ENCODE measurements at places on chromosomes 6 and 20.
A peak's percentile ranks its signal among the peaks of the same experiment; 100 is the strongest.

DNA sequence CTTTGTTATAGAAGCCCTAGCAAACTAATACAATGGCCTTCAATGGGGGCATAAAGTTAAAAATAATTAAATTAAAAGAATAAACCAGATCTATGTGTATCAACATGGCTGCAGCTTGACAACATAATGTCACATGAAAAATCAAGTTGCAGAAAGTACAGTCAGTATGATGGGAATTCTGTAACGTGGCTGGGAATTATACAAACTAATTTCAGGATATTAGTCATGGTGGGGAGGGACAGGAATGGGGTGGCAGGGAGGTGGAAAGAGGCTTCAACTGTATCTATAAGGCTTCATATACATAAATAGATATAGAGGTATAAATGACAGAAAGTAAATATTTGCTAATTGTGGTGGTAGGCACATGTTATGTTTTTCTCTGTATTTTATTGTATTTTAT is 107.1 kb downstream of the UNC5CL start:
- peak; percentile 89 for DNase-seq

GRCh38 chr6:106710580-106710979 is 81.2 kb downstream of the QRSL1 start:
- DNase-seq: no peak

DNA sequence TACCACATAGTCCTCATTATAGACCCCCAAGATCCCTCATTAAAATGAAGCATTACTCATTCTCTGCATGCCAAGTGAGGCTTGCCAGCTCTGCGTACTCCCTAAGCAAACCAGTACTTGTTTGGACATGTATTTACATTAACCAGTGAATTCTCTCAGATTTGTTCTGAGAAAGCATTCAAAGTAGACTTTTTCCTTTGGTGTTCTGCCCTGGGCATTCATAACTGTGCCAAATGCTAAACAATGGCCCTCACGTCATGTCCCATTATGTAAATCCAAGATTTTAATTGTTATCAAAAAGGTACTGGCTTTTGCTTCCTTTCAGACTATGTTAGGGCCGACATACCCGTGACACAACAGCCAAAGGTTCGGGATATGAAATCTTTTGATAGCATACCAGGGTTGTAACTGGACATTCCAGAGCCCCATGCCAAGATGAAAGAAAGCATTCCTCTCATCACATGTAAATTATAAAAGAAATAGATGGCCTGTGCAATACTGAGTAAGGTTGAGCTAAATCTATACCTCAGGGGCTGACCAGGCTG is 164.2 kb downstream of the ADAT2 start:
- DNase-seq: no peak

- no peak for DNase-seq
These were observed 3.1 kb downstream of the ZNF76 start for GRCh38 chr6:35262596-35262995.

DNA sequence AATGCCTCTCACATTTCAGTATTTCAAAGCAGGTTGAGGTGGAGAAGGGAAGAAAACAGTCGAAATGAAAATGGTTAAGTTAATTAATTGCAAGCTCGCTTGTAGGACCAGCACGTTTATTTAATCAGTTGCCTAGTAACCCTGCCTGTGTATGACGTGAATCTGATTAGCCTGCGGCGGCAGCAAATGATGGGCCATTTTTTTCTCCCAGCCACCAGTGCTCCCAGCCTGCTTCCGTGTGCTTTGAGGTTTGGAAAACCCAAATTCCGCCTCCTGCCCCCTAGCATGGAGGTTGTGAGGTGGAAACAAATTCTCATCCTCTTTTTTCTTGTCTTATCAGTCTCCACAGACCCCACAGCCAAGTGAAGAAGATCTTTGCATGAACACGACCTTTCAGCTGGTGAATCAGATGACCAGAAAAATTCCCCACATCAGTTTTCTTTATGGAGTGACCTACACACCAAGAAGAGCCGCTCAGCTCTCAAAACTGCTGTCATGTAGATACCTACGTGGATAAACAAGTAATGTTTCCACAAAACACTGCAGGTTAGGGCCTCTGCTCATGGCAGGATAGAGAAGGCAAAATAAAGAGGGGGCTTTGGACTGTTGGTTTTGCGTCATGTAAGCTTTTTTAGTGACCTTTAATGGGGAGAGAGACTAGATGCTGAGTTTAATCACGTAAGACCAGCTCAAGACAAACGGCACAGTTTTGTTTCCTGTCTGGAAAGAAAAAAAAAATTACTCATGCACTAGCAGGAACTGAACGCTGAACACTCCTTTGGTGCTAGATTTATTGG is 572.9 kb upstream of the NOX3 start:
- no peak for DNase-seq

GRCh38 chr6:51528556-51528955 is 558.9 kb downstream of the PKHD1 start:
- no peak for DNase-seq

GRCh38 chr20:38278763-38279162 is 18.2 kb upstream of the KIAA1755 start:
- no peak for DNase-seq

DNA sequence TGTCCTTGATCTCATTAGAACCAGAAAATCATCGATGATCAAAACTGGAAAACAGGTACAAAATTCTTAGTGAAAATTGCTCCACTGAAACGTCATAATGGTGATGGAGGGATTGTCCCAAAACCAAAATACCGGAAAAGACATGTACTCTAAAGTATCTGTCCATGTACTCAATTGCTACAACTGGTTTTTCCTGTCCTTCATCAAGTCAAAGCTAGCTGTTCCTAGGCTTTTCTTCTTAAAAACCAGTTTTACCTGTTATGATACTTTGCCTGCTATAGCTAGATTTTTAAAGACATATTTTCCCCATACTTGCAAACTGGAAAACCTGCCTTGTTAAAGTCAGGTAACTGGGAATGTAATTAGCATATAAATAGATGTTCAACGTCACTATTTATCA is 50.5 kb upstream of the LRRC1 start:
- DNase-seq: no peak

- DNase-seq: no peak
These were observed 122.2 kb downstream of the JPH2 start for GRCh38 chr20:44064501-44065400.

- DNase-seq: no peak
These were observed 28.4 kb downstream of the FOXA2 start for GRCh38 chr20:22555791-22556564.

DNA sequence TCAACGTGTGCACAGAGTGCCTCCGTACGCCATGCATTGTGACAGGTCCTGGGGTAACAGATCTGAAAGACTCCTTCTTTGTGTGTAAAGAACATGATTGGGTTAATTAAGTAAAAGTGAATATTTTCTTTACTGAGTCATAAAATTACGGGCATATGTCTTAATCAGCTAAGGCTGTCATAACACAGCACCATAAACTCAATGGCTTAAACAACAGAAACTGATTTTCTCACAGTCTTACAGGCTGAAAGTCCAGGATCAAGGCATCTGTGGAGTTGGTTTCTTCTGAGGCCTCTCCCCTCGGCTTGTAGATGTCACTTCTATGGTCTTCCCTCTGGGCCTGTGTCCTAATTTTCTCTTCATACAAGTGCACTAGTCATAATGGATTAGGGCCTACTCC is 176.9 kb downstream of the MTFR2 start:
- peak; percentile 21 for DNase-seq

DNA sequence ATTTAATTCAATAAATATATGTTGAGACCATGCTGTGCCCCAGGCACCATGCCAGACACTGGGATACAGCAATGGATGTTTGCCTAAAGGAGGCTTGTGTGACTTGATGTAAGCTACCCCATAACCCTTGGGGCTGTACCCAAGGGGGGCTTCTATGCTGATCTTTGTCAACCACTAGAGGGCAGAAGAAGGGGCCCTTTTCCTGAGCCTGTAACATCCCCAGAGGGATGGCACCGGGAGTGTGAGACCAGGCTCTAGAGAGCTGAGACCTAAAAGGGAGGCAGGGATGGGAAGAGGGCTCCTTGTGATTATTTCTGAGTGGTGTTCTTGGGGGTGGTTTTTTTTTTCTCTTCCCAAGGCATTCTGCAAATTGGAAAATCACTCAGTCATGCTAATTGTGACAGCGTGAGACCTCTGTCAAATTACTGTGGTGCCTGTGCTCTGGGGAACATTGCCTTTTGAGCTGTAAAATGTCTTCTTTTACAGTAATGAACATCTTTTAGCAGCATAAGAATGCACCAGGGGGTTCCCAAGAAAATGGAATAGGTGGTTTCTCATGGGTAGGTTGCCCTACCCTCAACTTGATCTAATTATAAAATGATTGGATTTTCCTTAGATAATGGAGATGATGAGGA is 138.7 kb upstream of the SLC24A3 start:
- no peak for DNase-seq

DNA sequence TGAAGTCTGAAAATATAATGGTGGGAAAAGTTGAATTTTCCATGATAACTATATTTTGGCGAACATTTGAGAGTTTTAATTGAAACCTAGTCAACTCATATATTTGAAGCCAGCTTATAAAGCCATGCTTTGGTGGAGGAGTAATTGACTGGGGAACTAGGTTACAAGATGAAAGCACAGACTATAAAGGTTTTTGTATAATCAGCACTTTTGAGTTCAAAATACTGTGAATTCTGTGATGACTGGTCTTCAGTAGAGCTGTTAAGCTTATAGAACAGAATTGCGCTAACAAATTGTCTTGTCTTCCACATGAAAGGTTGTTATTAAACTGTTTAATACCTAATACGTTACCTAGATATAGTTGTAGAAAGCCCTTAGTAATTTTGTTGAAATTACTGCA is 159.1 kb upstream of the SCGN start:
- no peak for DNase-seq

DNA sequence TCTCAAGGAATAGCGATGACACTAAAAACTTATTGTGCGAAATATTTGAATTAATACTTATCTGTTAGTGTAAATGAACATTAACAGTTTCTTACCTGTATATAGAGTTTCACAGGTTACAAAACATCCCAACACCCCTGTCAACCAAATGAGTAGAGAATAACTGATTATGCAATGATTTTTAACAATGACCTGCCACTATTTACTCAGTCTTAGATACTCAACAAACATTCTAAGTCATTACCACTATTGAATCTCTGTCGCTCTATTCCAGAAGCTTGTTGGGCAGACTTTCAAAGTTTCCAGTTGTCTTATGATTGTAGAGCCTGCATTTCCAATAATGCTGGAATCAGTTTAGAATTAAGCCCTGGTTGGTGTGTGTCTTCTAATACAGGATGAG is 85.5 kb downstream of the RNF182 start:
- no peak for DNase-seq

DNA sequence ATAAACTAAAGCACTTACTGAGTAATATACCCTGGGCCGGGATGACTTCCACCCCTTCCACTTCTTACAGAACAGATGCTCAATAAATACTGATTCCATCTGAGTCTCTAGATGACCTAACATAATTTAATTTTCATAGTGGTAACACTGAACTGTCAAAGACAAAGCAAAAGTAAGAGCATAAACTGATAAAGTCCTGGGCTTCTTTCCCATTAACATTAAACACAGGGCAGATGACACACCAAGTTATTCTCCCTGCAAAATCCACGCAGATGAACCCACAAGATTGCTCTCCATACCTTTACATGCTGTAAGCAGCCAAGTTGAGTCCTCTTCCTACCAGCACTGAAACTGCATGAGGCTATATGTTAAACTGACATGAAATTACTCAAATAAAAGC is 27.1 kb downstream of the AGPAT4 start:
- no peak for DNase-seq

DNA sequence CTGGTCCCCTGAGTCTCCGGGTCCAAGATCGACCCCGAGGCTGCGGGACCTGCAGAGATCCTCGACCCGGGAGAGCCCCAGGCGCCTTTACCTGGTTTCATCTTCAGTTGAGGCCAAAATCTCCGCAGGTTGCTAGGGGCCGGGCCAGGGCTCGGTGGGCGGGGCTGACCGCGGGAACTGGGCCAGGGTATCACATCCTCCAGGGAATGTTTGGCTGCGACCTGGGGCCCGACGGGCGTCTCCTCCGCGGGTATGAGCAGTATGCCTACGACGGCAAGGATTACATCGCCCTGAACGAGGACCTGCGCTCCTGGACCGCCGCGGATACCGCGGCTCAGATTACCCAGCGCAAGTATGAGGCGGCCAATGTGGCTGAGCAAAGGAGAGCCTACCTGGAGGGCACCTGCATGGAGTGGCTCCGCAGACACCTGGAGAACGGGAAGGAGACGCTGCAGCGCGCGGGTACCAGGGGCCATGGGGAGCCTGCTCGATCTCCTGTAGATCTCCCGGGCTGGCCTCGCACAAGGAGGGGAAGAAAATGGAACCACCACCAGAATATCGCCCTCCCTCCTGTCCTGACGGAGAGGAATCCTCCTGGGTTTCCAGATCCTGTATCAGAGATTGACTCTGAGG is 53.8 kb upstream of the POLR1H start:
- no peak for DNase-seq

- DNase-seq: no peak
These were observed 36.6 kb upstream of the FAM50B start for GRCh38 chr6:3812596-3812995.

- peak; percentile 53 for DNase-seq
These were observed 285.2 kb upstream of the PLCB4 start for GRCh38 chr20:8783734-8784133.

GRCh38 chr6:166456395-166457156 is 73.8 kb upstream of the MPC1 start:
- DNase-seq: peak; percentile 30

- DNase-seq: no peak
These were observed 19.4 kb upstream of the BRPF3 start for GRCh38 chr6:36177166-36177565.

DNA sequence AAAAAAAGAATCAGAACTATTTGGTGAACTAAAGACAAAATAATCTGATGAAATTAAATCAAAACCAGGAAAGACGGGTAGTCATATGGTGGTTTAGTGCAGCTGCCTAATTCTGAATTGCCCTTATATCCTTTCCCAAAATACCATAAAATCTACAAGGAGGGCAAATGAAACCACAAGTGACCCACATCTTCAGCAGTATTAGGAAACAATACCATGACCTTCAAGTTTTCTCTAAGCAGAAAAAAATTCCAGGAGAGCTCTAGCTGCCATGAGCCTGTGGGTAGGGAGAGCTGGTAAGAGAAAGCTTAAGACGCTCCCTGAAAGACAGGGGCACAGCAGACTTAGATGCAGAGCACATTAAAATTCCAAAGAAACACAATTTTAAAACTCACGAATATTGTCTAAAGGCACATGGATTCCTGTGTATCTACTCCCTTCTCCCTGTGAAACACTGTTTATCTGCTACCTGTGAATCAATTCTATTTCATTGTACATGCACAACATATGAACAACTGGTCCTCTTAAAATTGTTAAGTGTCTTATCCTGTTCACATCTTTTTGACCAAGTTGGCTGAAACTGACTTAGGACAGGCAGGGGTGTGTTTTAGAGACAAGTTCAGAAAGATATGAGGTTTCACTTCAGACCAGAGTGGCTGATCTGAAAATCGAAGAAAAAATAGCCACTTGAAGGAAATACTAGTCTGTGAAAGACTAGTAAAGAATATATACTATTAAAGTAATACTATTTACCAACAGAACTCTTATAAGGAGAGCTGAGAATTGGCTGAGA is 153.6 kb upstream of the SHLD1 start:
- DNase-seq: no peak

Measured in fibroblast of skin of back (primary cell).